Lung (tissue), 17 donors: ENCODE measurements at places on chromosomes 1 and 21. TPM values are rescaled to one million over a fixed set of nuclear protein-coding genes. Genes with fewer than 3 reads are reported as not detected.

DNA sequence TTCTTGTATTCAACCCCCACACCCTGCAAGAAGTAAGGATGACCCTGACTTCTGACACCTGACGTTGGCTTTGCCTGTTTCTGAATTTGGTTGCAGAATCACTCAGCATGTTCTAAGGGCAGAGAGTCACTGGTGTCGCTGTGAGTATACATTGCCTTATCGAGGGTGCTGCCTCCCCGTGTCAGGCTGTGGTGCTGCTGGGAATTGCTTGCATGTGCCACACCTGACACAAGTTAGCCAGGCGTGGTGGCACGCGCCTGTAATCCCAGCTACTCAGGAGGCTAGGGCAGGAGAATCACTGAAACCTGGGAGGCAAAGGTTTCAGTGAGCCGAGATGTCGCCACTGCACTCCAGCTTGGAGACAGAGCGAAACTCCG is 45.9 kb downstream of the WDR4 start:
- no peaks in the 10 kb centered on the region for H3K36me3 ChIP-seq
- peaks cover 2% of the 10 kb centered on the region for H3K27me3 ChIP-seq
- H3K27ac ChIP-seq, result no peak overlapping the region
- H3K4me1 ChIP-seq, result no peaks in the 10 kb centered on the region

DNA sequence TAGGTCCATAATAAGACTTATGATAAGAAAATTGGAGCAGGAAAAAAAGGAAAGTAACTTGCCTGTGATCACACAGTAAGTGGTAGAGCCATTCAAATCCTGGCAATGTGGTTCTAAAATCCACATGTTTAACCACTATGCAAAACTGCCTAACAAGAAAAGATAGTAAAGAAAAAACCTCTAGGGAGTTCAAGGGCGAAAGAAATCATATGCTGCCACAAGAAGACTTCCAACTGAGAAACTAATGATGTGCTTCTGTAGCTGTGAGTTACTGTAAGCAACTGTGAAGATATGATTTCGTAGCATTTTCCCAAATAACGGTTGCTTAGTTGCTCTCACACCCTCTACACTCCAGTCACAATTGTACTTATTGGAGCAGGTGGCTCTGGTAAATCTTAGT is 20.9 kb upstream of the LYPLAL1 start:
- DNase-seq, result no peak
- no peak overlapping the region for H3K27ac ChIP-seq
- H3K27me3 ChIP-seq, result no peaks in the 10 kb centered on the region
- H3K4me3 ChIP-seq, result no peak overlapping the region
- no peaks in the 10 kb centered on the region for H3K4me1 ChIP-seq

GRCh38 chr1:92764116-92764515 is 20.8 kb downstream of the EVI5 start:
- no peaks in the 10 kb centered on the region for H3K36me3 ChIP-seq
- H3K27me3 ChIP-seq, result no peaks in the 10 kb centered on the region
- no peaks in the 10 kb centered on the region for H3K4me1 ChIP-seq
- DNase-seq, result no peak
- no peak overlapping the region for H3K27ac ChIP-seq
- no peak overlapping the region for H3K4me3 ChIP-seq

DNA sequence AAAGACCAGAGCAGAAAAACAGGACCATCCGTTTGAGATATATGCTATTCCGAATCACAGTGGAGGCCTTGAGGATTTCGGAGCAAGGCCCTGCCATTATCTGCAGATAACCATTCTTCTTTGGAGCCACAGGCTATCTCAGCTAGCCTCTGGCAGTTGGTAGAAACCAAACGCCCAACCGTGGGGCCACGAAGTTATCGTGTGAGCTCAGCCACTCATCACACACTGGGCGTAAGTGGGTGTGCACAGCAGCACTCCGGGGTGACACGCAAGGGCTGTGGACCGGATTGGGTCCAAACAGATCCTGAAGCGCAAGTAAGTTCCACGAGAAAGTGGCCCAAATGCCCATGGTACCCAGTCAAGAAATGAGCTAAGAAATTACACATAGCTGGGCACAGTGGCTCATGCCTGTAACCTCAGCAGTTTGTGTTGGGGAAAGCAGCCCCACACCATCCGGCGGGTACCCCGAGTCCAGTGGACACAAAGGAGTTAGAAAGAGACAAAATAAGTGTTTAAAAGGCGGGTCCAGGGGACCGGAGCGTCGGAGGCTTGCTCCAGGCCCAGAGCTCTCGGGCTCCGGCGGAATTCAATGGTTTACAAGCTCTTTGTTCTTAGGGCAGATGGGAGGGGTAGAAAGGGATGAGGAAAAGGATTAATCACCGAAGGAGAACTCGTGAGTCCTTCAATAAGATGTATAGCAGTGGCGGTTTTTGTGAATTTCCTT is 130.6 kb downstream of the LIPI start:
- H3K27me3 ChIP-seq, result no peaks in the 10 kb centered on the region
- no peaks in the 10 kb centered on the region for H3K4me1 ChIP-seq
- DNase-seq, result no peak
- H3K27ac ChIP-seq, result no peak overlapping the region
- no peak overlapping the region for H3K4me3 ChIP-seq
- peaks cover 10% of the 10 kb centered on the region for H3K36me3 ChIP-seq

The ABL2 gene
- 27.8 TPM for total RNA-seq
